Inflammatory macrophage treated with lipopolysaccharide for 4 hours (primary cell): ENCODE measurements at places on chromosomes 2 and 18.

DNA sequence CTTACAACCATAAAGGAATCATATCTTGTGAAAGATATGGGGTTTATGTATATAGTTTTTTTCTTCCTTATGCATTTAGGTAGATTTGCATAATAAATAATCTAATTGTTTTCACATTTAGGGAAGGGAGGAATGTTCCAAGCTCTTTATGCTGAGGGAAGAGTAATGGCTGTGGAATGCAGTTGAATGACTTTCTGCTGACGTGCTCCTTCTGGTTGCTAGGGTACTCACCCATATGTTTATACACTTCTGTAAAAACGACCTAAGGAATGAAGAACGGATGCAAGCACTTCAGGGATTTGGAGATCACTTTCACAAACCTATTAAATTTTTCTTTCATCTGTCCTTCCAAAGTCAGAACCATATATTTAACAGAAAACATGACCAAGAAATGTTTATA, 29.2 kb upstream of the PPP4R1 start:
- DNase-seq: no peak

DNA sequence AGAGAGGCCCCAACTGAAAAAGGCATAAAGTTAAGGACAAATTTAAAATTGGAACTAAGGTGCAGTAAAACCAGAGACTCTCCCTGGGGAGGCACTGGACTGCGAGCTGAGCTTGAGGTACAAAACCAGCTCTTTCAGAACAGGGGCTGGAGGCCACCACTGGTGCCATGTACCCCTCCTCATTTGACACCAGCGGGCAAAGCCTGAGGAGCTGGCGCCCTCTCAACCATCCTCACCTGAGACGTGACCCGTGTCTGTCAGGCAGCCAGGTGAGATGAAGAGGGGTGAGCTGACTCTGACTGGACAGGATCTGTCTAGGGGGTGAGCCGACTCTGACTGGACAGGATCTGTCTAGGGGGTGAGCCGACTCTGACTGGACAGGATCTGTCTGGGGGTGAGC, 68.5 kb downstream of the TMEM18 start:
- DNase-seq: no peak

DNA sequence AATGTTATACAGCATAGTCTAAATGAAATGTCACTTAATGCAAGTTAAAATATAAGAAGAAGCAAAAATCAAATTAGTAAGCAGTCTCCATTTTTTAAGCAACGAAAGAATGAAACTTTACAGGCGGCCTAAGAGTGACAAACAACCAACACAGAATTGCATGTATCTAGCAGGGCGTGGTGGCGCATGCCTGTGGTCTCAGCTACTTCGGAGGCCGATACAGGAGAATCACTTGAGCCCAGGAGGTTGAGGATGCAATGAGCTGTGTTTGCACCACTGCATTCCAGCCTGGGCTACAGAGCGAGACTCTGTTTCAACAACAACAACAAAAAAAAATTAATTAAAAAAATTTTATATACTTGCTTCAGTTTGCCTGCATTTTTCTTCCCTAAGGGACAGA, 16.6 kb downstream of the RBMS1 start:
- DNase-seq: no peak

DNA sequence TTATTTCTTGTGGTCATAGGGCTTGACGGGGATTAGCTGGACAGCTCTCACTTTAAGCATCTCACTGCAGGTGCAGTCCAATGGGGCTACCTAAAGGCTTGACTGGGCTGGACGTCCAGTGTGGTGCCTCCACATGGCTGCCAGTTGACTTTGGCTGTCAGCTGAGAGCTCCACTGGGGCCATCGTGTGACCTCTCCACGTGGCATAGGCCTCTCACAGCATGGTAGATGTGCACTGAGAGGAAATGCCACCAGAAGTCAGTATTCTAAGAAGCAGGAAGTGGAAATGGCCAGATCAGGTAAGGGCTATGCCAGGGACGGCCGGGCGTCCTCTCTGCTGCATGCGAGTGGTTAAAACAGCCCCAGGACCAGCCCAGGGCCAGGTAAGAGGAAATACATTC, 105.2 kb upstream of the TWIST2 start:
- no peak for DNase-seq

GRCh38 chr18:62522504-62523254, at the start of gene ZCCHC2:
TSS of gene ZCCHC2 (plus strand) at chr18:62523025. CDS start at chr18:62523425, 400 bp downstream.
- peak; percentile 98 for DNase-seq

DNA sequence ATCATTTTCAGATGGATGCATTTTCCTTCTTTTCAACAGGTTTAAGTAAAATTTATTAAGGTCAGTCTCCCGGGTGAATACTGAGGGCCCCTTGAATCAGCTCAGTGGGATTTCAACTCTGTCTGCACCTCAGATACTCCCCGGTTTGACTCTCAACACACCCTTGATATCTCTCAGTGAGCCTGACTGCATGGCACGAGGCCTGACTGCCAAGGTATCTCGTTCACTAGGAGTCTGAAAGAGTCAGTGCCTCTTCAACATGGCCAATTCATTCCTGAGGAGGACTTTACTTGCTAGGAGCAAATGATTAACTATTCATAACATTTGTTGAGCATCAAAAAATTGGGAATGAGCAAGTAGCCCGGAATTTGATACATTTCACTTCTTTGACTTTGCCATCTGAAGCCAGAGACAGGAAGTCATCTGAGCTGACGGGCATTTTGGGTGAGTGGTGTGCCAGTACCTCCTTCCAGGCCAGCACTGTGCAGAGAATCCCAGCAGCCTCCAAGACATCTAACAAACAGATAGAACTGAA, 81.0 kb downstream of the VAPA start:
- no peak for DNase-seq

GRCh38 chr2:215455958-215456357, 20.1 kb upstream of the FN1 start:
- no peak for DNase-seq

- peak; percentile 85 for DNase-seq
Measured at GRCh38 chr2:39377226-39377939, 59.7 kb downstream of the MAP4K3 start.

- DNase-seq: no peak
Measured at GRCh38 chr2:240947607-240948006, 41.5 kb downstream of the CROCC2 start.

- no peak for DNase-seq
Measured at GRCh38 chr2:138724327-138724726, 55.9 kb downstream of the NXPH2 start.

GRCh38 chr2:17719562-17720371, 33.8 kb downstream of the SMC6 start:
- DNase-seq: peak; percentile 25

- DNase-seq: no peak
Measured at GRCh38 chr2:150491943-150492342, 4.5 kb upstream of the RND3 start.

GRCh38 chr18:23573020-23573419, 13.3 kb downstream of the NPC1 start:
- DNase-seq: no peak

DNA sequence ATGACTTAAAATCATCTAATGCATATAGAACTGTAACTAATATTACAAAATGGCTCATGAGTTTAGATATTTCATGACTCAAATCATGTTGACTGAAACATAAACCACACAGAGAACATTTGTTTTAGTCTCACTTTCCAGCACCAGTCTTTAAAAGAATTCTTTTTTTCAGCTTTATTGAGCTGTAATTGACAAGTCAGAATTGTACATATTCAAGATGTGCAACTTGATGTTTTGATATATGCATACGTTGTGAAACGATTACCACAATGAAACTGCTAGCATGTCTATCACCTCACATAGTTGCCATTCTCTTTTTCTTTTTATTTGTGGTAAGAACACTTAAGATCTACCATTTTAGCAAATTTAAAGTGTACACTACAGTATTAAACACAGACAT, 25.0 kb upstream of the TMEM178A start:
- no peak for DNase-seq

DNA sequence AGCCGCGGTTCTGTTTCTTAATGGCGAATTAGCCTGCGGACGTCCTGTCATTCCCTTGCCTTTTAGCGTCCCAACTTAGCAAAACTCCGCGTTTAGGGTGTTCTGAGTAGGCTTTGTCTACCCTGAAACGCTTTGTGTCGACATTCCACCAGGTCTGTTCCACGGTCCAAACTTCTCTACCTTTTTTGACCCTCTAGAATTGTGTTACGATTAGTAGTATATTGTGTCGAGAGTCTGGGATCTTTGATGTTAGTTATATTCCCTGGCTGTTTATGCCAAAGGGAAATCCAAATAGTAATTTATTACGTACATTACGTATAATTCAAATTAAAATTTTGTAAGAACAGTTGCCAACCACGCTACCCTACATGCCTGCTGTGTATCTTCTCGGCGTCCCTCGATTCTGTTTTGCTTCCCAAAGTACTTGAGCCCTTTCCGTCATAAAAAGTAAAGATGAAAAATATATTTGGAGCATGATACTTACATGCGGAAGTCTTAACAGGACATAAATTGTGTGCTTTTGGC, 495 bp upstream of the TTC32 start:
- DNase-seq: peak; percentile 31

DNA sequence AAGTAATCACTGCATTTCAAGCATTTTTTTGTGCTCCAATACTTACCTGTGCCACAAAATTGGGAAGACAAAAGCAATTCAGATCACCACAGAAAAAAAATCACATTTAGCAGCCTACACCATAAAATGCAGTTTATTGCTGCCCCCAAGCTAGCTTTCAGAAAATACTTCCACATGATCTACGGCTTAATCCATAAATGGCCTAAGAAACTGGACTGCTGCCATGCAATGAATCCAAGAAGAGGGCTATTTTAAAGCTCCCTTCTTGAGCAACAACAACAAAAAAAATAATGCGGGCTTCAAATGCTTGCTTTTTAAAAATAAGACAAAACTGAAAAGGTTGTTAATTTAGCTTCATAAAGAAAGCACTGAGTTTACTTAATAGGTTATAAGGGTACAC, 272.3 kb downstream of the RAD51AP2 start:
- DNase-seq: no peak

DNA sequence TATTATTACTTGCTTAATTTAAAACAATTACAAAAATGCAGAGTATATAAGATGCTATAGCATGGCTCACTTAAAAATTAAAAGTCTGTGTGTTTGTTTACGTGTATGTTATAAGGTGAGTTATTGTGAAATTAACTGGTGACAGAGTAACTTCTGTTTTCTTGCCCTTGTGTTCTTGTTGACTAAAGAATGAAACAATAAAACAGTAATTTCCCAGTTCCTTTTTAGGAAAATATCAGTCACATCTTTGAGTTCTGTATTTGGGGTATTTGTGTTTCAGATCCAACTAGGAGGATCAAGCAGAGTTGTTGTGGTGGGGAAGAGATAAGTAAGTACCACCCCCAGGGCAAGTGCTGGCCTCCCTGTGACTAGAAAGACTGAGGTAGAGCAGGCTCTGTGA, 143.6 kb downstream of the CCDC148 start:
- peak; percentile 61 for DNase-seq

GRCh38 chr2:231674587-231675338, 33.6 kb upstream of the PTMA start:
- DNase-seq: peak; percentile 77

DNA sequence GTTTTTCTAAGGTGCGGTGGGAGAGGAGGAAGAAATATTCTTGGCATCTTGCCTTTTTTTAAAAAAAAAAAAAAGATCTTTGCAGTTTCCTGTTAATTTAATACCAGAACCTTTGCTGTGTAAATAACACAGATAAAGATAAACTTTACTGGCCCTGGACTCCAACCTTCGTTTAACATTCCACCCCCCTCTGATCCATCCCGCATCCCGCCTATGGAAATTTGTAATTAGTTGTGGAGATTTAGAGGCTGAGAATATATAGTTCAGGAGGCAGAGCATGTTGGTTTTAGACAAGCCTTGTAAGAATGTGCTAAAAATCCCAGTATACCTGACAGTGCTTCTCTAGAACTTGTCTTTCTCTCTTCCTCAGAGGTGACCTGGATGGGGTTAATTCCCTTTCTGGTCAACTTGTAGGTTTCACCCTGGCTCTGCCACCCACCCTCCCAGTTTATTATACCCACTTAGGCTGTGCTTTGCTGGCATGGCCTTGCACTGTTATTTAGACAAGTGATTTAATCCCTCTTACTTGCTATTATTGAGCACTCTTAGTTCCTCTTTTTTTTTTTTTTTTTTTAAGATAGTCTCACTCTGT, 2.9 kb upstream of the C2orf72 start:
- DNase-seq: no peak

DNA sequence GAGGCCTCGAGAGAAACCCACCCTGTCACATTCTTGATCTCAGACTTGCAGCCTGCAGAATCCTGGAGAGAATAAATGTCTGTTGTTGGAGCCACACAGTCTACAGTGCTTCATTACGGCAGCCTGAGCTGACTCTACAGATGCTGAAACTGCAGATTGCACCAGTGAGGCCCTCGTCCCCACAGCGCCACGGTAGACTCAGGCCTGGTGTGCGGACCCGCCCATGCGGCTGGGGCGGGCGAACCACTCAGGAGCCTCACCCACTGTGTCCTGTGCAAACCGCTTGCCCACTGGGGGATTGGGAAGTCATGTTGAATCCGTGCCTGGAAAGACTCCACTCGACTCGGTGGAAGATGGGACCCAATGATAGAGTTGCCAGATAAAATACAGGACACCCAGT, 125.2 kb upstream of the COPS8 start:
- no peak for DNase-seq

DNA sequence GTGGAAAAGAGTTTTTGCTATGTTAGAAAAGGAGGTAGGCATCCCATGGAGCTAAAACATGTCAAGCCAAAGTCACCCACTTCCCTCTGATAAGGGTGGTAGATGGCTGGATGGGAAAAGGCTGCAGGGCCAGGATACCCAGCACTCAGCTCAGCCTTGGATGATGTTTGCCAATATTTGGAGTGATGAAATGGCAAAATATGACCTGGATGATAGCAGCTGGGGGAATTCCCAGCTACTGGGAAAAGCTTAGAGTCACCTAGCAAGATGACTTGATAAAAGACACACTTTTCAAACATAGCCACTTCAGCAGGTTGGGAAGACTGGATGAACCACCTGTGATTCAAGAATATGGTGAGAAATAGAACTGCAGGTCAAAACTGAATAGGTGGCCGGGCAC, 10.1 kb downstream of the RFX8 start:
- DNase-seq: peak; percentile 32

- peak; percentile 9 for DNase-seq
Measured at GRCh38 chr2:103959174-103960128, 894.5 kb upstream of the POU3F3 start.

GRCh38 chr2:134640494-134640893, 78.3 kb downstream of the TMEM163 start:
- DNase-seq: no peak
